ENCODE measurements at places on chromosomes 1 and 21.

DNA sequence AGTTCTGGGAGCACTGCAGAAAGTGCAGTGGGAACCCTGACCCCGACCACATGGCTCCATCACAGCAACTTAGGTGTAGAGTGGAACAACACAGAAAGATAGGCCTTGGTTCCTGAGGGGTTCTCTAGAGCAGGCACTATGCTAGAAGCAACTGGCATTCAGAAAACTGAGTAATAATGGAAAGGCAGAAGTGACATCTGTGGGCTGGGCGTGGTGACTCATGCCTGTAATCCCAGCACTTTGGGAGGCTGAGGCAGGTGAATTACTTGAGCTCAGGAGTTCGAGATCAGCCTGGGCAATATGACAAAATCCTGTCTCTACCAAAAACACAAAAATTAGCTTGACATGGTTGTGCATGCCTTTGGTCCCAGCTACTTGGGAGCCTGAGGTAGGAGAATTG lies 5.3 kb downstream of the MRPS15 start:
- DNase-seq: no peak

- no peak for DNase-seq
Measured at GRCh38 chr1:205283270-205284147, 38.0 kb downstream of the NUAK2 start.

DNA sequence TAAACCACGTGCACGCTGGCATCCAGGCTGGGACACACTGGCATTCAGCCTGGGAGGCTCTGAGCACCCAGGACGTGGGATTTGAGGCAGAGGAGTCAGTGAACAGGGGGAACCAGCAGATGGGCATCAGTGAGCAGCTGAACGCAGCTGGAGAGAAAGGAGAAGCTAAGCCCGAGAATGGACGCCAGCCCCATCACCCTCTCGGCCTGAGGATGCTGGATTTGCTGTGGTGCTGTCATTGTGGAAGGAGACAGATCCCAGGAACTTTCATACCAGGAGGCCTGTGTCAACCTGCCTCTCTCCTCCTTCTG lies 132.8 kb downstream of the PGBD5 start:
- no peak for DNase-seq

DNA sequence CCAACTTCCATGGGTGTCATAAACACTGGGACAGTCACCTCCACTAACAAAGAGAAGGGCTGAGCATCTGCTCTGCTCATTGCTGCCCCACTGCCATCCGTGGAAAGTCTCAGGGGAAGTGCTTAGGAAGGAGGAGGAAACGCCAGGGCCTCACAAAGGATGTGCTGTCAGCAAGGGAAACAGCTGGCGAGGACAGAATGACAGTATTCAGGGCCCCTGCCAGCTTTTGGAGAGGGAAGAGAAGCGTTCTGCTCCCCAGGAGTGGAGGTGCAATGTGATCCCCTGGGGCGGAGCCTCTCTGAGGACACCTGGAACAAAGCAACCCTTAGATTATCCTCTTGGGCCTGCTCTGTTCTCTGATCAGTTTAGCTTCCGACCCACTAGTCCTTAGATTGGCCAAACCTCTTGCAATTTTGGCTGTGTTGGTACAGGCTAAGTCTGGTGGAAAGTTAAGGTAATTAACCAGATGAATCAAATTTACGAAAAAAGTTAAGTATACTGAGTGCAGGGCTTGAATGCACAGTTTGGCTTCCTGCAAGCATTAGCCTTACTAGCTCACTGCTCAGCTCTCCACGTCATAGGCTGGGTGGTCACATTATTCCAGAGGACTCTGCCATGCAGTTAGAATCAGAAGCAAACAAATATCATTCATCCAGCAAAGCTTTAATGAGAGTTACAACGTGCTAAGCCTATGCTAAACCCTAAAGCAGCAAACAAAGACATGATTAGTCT lies 170.2 kb upstream of the NFIA start:
- DNase-seq: no peak

GRCh38 chr1:101929343-101929742 lies 67.4 kb downstream of the OLFM3 start:
- no peak for DNase-seq

GRCh38 chr1:180360333-180361075 lies 130.4 kb downstream of the LHX4 start:
- no peak for DNase-seq

DNA sequence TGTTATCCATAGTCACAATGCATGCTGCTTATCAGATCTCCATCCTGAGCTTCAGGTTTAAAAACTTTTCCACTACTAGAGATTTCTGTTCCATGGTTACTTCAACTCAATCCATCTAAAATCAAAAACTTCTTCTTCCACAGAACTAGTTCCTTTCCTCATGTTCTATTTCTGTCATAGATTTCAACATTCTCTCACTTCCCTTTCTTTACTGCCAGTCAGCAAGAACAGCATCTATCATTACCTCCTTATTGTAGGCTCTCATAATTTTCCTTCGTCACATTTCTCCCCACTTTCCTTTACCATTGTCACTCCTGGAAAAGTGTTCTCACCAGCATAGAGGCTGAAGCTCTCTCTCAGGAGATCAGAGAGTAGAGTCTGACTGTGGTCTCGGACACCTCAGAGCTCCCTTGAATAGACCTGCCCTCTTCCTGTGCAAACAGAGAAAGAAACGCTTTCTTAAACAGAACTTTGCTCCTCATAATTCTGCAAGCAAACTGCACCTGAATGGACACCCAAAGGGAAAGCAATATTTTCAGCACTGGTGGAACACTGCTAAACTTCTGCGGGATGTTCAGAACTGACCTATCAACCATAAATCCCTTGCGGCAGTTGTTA lies 48.7 kb upstream of the KIRREL1 start:
- no peak for DNase-seq

DNA sequence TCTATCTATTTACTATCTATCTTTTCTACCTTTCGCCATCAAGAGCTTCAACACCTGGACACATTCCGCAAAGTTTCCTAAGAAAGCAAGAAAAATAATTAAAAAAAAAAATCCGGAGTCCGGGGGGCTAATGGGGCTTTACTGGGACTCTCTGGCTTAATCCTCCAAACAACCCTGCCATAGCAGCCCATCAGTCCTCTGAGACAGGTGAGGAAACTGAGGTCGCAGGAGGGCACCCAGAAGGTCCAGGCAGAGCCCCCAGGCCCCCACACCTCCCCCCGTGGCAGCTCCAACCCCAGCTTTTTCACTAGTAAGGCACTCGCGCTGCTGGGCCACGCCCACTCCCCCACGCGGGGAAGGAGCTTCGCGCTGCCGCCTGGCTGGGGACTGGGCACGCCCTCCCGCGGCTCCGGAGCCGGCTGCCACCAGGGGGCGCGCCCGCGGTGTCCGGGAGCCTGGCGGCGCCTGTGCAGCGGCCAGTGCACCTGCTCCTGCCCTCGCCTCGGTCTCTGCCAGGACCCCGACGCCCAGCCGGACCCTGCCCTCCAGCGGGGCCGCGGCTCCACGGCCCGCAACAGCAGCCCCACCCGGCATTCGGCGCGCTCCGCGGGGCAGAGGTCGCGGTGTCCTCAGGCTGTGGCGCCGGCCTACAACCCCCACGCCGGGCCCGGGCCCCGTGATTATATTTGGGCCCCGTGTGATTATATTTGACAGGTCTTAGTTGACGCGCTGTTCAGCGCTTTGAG lies 54.1 kb upstream of the SAMD11 start:
- peak; percentile 26 for DNase-seq

DNA sequence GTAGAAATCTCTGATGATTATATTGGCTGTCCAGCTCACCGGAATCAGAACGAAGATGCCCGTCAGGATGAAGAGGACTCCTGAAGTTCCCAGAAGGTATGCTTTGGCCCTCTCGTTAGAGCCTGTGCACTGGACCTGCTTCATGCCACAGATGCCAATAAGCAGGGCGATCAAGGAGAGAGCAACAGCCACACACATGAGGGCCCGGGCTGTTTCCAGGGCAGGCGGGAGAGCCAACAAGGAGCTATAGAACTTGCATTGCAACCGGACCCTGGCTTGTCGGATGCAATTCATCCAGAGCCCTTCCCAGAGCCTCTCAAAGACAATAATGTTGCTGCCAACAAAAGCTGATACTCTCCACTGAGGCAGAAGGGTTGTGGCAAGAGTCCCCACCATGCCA lies 434 bp downstream of the CLDN17 start:
- no peak for DNase-seq

Data from HCT116 (cell line).